ENCODE measurements at places on chromosomes 2 and 18.
A peak's percentile ranks its signal among the peaks of the same experiment; 100 is the strongest.

DNA sequence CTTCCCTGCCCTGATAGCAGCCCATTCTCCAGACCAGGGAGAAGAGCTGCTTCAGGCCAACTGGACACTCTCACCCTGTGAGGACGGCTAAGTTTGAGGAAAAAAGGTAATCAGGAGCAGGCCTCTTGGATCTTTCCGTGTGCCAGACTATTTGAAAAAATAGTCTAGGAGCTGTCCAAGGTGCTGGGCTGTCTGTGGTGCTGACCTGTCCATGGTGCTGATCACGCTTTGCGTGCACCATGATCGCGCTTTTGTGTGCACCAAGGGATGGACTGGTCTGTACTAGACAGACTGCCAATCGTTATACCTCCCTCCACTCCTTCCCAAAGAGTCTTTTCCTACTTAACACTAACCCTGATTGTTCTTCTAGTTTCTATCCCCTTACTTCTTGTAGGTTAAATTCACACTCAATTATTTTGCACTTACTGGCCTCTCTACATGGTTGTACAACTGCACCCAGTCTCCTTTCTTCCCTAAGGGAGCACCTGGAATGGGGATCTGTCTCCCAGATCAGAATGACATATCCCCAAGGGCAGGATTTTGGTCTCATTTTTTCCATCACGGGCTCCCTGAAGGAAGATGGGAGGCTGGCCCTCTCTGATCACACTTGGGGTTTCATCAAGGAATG, 295.4 kb downstream of the CELF4 start:
- peak; percentile 47 for DNase-seq

GRCh38 chr18:812376-813171, 532 bp upstream of the YES1 start:
- DNase-seq = peak; percentile 38

DNA sequence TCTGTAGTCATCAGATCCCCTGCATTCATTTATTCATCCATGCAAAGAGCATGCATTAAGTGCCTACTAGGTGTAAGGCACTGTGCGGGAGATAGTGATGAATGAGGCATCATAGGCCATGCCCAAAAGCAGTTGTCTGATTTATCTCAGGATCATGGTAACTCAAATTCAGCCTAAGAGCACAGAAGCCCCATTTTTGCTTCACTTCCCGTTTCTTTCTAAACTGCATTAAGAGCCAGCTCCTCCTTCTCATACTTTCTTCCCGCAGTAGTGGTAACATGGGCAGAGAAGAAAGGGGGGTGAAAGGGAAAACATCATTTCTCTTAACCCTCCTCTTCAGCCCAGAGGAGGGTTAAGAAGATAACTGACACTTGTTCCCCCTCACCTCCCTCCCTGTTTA, 2.9 kb downstream of the GPR45 start:
- no peak for DNase-seq

DNA sequence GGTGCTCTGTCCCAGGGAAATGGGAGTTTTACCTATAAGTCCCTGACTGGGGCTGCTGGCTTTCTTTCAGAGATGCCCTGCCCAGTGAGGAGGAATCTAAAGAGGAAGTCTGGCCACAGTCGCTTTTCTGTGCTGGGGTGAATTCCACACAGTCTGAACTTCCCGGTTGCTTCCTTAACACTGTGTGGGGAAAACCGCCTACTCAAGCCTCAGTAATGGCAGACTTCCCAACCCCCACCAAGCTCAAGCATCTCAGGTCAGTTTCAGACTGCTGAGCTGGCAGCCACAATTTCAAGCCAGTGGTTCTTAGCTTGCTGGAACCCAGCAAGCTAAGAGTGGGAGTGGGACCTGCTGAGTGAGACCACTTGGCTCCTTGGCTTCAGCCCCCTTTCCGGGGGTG, 54.9 kb downstream of the NUP35 start:
- no peak for DNase-seq

DNA sequence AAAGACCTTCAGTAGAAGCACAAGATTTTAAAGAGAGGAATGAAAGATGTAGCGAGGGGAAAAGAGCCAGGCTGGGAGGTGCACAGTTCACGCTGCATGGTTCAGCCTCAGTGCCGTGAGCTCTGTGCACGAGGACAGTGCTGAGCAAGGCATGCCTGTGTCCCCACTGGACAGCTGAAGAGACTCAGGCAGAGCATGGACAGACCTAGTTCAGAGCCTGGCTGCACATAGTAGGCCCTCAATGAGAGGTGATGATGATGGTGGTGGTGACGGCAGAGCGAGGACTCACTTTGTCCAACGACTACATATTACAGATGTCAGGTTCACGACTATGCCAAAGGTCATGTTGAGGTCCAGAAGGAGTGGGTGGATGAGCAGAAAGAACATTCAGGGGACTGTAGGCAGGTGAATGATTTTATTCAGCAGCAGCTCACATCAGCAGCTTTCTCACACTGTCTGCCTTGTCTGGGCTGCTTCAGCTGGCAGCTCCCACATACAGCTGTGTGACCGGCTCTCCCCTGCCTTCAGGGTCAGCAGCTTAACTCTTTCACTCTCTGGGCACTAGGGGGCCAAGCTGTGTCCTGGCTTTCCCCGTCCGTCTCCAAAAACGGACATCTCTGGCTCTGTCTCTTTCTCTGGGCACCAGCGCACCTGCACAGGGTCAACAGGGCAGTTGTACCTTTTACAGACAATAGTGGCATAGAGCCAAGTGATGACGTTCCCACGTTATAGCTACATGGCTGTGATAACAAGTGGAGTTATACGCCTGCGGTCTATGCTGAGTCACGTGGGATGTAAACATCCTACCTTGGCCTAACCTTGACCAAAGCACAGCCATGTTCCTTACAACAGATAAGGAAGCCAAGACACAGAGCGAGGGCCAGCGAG, 128.8 kb upstream of the MSH6 start:
- DNase-seq = peak; percentile 32
